ENCODE measurements at places on chromosomes 5 and 9. TPM values are rescaled to one million over a fixed set of nuclear protein-coding genes. Genes with fewer than 3 reads are reported as not detected.

Gene SLC6A7
- 0.25 TPM for total RNA-seq

Gene OR1Q1
- total RNA-seq = not detected

Gene FAT2
- 74.9 TPM for total RNA-seq

Gene NACC2
- 21.1 TPM for total RNA-seq

Gene MAMDC4
- 3.2 TPM for total RNA-seq

- no peak for DNase-seq
Measured at GRCh38 chr5:125375143-125375542, 628.7 kb upstream of the ZNF608 start.

DNA sequence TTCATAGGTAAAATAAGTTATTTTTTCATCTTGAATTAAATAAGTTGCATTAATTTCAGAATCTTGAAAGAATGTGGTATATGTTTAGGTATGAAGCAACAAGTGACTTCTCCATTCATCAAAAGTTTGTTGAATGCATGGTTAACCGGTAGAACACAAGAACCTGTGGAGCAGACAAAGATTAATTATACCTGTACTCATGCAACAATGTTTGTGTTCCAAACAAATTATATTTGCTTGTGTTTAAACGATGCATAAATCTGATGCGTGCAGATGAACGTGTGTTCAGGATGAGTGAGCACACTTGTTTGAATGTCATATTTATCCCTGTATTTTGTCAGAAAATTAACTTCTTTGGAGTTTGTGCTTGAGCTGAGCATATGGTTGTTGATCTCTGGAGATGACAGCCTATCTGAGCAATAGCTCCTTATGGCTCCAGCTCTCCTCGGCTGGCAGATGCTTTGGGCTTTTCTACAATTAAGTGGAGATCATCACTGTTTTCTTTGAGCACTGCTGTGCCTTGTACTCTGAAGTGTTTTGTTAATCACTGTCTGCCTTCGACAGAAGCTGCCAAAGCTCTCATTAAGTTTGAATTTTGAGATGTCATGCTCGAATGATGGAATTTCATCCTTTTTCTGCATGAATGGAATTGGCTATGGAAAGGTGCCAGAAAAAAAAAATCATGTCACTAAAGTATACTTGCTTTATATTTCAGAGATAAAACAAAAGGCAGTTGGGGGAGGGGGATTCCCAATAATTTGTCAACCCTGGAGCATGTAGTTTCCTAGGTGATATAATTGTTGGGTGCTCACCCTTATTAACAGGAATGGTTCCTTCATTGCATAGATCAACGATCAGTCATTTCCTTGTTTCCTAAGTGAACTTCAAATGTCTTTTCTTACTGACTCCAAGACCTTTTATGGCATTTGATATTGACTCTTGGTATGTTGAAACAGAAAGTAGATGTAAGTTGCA is 502.5 kb upstream of the ARRDC3 start:
- DNase-seq = no peak

DNA sequence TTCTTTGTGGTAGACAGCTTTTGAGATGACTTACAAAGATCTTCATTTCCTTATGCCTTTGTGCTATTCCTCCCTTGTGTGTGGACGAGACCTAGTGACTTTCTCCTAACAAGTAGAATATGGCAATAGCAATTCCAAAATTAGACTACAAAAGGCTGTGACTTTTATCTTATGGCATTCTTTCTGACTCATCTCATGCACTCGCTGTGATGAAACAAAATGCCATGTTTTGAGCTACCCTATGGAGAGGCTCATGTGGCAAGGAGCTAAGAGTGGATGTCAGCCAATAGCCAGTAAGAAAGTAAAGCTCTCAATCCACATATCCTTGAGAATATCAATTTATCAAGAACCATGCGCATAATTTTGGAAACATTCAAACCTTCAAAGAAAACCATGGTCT is 380.5 kb upstream of the SMC2 start:
- no peak for DNase-seq

GRCh38 chr5:84474126-84474525 is 89.4 kb upstream of the EDIL3 start:
- no peak for DNase-seq

DNA sequence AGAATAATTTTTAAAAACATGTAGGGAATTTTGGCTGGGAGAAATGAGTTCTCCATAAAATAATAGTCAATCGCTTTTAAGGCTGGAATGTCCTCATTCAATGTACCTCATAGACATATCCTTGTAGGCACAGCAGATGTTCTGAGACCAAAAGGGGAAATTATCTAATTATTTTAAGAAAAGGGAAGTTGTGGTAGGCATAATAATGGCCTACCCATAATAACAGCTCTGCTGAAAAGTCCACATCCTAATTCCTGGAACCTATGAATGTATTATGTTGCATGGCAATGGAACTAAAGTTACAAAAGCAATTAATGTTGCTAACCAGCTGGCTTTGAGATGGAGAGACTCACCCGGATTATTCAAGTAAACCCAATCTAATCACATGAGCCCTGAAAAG is 216.1 kb downstream of the TRIM36 start:
- DNase-seq = no peak
